ENCODE measurements at places on chromosomes 11 and 22.
A peak's percentile ranks its signal among the peaks of the same experiment; 100 is the strongest.

- DNase-seq: no peak
Measured at GRCh38 chr11:1916132-1916985, 3.1 kb upstream of the TNNT3 start.

GRCh38 chr22:20444325-20444724 is 6.7 kb upstream of the SCARF2 start:
- DNase-seq: no peak

DNA sequence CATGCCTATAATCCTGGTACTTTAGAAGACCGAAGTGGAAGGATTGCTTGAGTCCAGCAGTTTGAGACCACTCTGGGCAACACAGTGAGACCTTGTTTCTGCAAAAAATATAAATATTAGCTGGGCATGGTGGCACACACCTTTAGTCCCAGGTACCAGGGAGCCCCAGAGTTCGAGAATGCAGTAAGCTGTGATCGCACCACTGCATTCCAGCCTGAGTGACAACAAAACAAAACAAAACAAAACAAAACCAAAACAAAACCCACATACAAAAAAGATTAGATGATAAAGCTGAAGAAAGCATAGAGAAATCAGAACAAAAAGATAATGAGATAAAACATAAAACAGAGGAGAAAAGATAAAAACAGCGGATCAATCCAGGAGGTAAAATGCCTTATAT is 62.1 kb downstream of the TCF20 start:
- no peak for DNase-seq

DNA sequence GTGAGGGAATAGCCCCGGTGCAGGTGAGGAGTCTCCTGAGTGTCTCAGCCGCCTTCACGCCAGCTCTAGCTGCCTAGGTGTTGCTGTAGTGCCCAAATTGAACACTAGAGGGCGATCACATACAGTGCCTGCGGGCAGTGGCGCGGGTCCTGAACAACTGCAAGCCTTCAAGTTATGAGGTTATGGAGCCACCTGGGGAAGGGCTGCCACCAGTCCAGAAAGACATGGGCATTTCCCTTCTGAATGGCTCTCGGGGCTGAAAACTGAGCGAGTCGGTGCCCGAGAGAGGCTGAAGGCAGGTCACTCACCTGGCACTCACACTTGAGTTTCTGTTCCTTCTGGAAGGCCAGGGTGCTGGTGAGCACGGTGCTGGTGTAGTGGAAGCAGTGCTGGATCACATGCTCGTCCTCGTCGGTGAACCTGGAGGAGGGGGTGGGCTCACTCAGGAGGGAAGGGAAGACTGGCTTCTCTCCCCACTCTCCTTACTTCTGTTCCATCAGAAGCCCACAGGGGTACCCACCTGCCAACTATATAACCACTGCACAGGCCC is 88.4 kb downstream of the PDE2A start:
- peak; percentile 66 for DNase-seq

DNA sequence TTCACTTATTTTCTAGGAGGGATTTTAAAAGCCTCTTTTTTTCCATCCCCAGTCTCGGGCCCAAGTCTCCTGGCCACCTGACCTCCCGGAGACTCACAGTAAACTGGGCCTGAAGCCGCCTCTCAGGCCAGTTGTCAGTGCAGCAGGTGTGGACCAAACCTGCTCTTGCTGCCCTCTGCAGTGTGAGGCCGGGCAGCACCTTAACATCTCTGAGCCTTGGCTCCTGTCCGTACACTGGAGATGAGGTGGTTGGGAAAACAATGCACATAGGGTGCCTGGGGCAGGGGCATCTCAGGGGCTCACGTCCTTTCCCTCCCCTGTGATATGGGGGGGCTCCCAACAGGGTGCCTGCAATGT is 45.1 kb downstream of the PHF21B start:
- no peak for DNase-seq

Measured in stimulated activated CD4-positive, alpha-beta T cell treated with anti-CD3 and anti-CD28 coated beads, Interleukin-2, amount 100 ng/mL, for 24 hours (primary cell).